Lower lobe of right lung (tissue), 2 donors: ENCODE measurements at places on chromosomes 16 and 17. TPM values are rescaled to one million over a fixed set of nuclear protein-coding genes. Genes with fewer than 3 reads are reported as not detected.

PRSS21 gene
- 26.5 TPM for total RNA-seq

SLC38A8 gene
- not detected for total RNA-seq

XYLT1 gene
- total RNA-seq, result 9.0 TPM

DNA sequence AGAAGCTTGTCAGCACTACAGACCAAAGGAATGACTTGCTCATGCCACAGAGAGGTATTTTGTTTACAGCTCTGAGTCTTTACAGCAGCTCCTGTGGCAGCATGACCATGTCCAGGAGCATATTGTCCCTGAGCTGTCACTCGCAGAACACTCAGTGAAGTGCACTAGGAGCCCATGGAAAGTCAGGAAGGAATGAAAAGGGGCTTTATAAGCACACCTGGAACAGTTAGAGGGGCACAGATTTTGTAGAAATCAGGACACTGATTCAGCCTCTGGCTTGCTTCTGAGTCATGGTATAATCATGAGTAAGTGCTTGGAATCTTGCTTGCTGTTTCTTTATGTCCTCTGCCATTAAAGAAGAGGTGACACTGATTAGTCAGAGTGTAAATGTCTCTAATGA is 41.0 kb downstream of the TADA2A start:
- no peaks in the 10 kb centered on the region for H3K27me3 ChIP-seq
- no peak overlapping the region for H3K27ac ChIP-seq
- no peak overlapping the region for H3K4me3 ChIP-seq
- DNase-seq, result no peak
- no peaks in the 10 kb centered on the region for H3K4me1 ChIP-seq

GRCh38 chr16:89136931-89137330 is 34.6 kb upstream of the CDH15 start:
- no peak for DNase-seq
- H3K27me3 ChIP-seq, result no peaks in the 10 kb centered on the region
- no peaks in the 10 kb centered on the region for H3K4me1 ChIP-seq
- no peak overlapping the region for H3K27ac ChIP-seq
- no peak overlapping the region for H3K4me3 ChIP-seq

- no peaks in the 10 kb centered on the region for H3K36me3 ChIP-seq
- no peak overlapping the region for H3K27ac ChIP-seq
- DNase-seq, result no peak
- H3K4me3 ChIP-seq, result no peak overlapping the region
- no peaks in the 10 kb centered on the region for H3K27me3 ChIP-seq
These were observed 499.1 kb upstream of the CDH5 start for GRCh38 chr16:65867276-65867960.

- no peak overlapping the region for H3K27ac ChIP-seq
- H3K36me3 ChIP-seq, result peaks cover 13% of the 10 kb centered on the region
- peaks cover 16% of the 10 kb centered on the region for H3K4me1 ChIP-seq
These were observed 7.8 kb downstream of the PLCG2 start for GRCh38 chr16:81786868-81787267.

GRCh38 chr17:49891271-49891670 is 43.4 kb upstream of the TAC4 start:
- no peak overlapping the region for H3K27ac ChIP-seq
- peaks cover 9% of the 10 kb centered on the region for H3K4me1 ChIP-seq
- H3K36me3 ChIP-seq, result no peaks in the 10 kb centered on the region

- H3K4me3 ChIP-seq, result no peak overlapping the region
- no peak overlapping the region for H3K27ac ChIP-seq
- no peaks in the 10 kb centered on the region for H3K27me3 ChIP-seq
- peak; percentile 58 for DNase-seq
- H3K36me3 ChIP-seq, result no peaks in the 10 kb centered on the region
- peaks cover 16% of the 10 kb centered on the region for H3K4me1 ChIP-seq
These were observed 15.9 kb downstream of the POLR3K start for GRCh38 chr16:37511-37910.
